Astrocyte (in vitro differentiated cells and primary cell): ENCODE measurements at places on chromosomes 3 and 15.

DNA sequence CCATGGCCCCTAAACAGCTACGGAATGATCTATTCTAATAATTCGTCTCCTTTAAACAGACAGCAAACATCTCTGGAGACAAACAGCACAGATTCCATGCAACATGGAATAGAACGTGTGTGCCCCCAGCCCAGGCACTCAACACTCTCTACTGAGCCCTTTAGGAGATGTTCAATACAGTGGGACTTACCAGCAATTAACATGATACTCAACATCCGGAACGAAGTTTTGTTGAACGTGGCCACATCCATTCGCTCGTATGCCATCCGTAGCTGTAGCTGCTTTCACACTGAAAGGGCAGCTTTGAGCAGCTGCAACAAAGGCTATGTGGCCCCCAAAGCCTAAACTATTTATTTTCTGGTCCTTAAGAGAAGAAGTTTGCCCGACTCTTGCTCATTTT, 3.5 kb downstream of the ADAMTS17 start:
- no peak for DNase-seq

DNA sequence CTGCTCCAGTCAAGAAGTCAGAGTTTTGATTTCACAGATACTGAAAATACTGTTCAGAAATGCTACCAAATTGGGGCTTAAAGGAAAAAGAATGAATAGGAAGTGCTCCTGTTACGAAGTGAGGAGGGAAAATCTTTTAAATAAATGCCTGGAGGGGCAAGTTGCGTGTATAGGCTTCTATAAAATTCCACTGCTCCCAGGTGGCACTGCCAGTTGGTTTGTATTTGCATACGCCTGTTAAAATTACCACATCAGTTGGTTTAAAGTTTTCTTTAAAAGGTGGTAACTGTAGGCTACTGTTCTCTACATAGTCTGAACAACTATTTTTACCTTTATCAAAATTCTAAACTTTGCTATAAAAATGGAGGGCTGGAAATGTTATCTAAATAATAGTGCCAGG, 123.5 kb downstream of the DLG1 start:
- no peak for DNase-seq

- no peak for DNase-seq
Observed at GRCh38 chr15:70096215-70097062, 1.3 kb downstream of the TLE3 start.

GRCh38 chr15:35546511-35547381, 781 bp upstream of the DPH6 start:
- no peak for DNase-seq

- DNase-seq, result no peak
Observed at GRCh38 chr3:194471863-194472262, 14.9 kb downstream of the ATP13A3 start.

DNA sequence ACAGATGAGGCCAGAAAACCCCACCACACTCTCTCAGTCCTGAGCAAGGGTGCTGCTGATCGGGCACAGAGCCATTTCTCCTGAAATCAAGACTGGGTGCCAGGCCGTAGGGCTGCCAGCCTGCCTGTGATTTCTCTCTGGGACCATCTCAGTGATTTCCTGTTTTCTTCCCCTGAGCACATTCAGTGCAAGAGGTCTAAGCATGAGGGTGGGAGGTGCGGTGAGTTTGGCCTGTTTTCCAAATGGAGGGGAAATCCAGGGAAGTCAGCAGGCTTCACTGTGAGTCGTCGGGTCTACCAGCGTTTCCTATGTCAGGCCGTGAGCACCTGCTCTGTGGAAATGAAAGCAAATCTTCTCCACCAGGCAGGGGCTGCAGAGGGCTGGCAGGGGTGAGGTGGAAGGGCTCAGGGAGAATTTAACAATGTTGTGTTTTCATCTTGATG, 82.3 kb downstream of the ST6GAL1 start:
- DNase-seq, result no peak

GRCh38 chr15:50880651-50881114, 27.8 kb upstream of the AP4E1 start:
- DNase-seq, result peak; percentile 54
